ENCODE measurements at places on chromosomes 3 and 15. TPM values are rescaled to one million over a fixed set of nuclear protein-coding genes. Genes with fewer than 3 reads are reported as not detected.

The SLC22A14 gene
- not detected for total RNA-seq

The UPK1B gene
- total RNA-seq = 0.30 TPM

The PSTPIP1 gene
- not detected for total RNA-seq

The BOC gene
- total RNA-seq = 107 TPM

The TMEM207 gene
- total RNA-seq = not detected

DNA sequence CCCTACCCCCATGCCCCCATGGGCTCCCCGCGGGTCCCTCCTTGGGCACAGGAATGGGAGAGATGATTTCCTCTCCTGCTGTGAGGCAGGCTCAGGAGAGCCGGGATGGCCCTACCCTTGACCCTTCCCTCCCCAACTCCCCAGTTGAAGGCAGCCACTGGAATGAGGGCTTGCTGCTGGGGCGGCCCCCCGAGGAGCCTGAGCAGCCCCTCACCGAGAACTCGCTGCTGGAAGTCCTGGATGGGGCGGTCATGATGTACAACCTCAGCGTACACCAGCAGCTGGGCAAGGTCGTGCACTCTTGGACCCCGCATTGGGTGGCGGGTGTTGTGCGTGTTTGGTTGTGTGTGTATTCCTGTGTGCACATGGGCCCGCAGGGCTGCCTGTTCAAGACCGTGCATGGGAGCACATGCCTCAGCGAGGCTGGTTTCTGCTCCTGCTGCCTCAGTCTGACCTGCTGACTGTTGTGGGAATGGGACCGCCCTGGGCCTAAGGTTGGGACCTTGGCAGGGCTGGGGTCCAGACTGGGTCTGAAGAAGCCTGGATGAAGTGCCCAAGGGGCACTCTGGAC is 14.0 kb downstream of the AMIGO3 start:
- no peaks in the 10 kb centered on the region for H3K36me3 ChIP-seq
- H3K4me1 ChIP-seq = no peaks in the 10 kb centered on the region
- no peak overlapping the region for H3K4me3 ChIP-seq
- no peak for DNase-seq
- no peak overlapping the region for H3K27ac ChIP-seq

GRCh38 chr3:120451272-120451761 is 525 bp upstream of the FSTL1 start:
- H3K36me3 ChIP-seq = no peaks in the 10 kb centered on the region
- no peaks in the 10 kb centered on the region for H3K4me1 ChIP-seq
- DNase-seq = no peak
- no peaks in the 10 kb centered on the region for H3K27me3 ChIP-seq
- H3K4me3 ChIP-seq = peak overlapping the region; percentile 72

- peak overlapping the region; percentile 88 for H3K27ac ChIP-seq
- no peaks in the 10 kb centered on the region for H3K36me3 ChIP-seq
- DNase-seq = no peak
- no peaks in the 10 kb centered on the region for H3K27me3 ChIP-seq
- H3K4me3 ChIP-seq = peak overlapping the region; percentile 82
These were observed 47.8 kb downstream of the OIP5 start for GRCh38 chr15:41284427-41285177.

GRCh38 chr3:146546366-146546965 is 2.1 kb upstream of the PLSCR1 start:
- no peak for DNase-seq
- H3K27ac ChIP-seq = no peak overlapping the region
- H3K27me3 ChIP-seq = no peaks in the 10 kb centered on the region

- DNase-seq = no peak
- no peak overlapping the region for H3K4me3 ChIP-seq
- H3K36me3 ChIP-seq = no peaks in the 10 kb centered on the region
- H3K27me3 ChIP-seq = no peaks in the 10 kb centered on the region
- H3K27ac ChIP-seq = peak overlapping the region; percentile 37
These were observed 34.4 kb downstream of the TNK2 start for GRCh38 chr3:195873971-195874370.

GRCh38 chr3:170721563-170721962 is 135.7 kb upstream of the SLC7A14 start:
- no peak overlapping the region for H3K4me3 ChIP-seq
- DNase-seq = no peak
- H3K36me3 ChIP-seq = no peaks in the 10 kb centered on the region
- H3K27me3 ChIP-seq = no peaks in the 10 kb centered on the region

DNA sequence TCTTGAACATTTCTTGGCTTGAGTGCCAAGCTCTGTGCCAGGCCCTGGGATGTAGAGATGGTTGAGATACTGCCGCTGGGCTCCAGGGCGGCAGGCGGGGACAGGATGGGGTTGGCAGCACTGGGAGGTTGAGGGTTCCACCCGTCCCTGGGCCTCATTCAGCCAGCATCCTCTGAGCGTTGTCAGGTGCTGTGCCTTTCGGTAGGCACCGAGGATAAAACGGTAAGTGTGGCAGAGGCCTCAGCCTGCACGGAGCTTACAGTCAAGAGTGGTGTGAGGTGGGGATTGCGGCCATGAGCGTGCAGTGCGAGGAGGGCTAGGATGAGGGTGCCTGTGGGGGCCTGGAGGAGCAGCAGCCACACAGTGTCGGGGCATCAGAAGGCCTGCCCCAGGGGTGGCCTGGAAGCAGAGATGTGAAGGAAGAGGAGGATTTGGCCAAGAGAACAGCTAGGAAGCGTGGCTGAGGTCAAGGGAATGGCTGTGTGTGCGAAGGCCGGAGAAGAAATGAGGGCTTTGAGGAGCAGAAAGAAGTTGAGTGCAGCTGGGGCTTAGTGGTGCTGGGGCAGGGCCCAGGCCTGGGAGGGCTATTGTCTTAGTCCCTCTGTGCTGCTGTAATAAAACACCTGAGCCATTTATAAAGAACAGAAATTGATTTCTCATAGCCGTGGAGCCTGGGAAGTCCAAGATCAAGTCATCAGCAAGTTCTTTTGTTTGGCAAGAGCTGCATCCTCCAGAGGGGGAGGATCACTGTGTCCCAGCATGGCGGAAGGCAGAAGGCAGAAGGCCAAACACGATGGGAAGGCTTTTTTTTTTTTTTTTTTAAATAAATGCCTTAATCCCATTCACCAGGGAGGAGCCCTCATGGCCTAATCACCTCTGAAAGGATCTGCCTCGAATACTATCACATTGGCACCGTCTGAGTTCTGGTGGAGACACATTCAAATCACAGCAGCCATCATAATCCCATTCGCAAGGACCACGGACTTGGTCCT is 22.7 kb downstream of the CORO2B start:
- H3K4me1 ChIP-seq = no peaks in the 10 kb centered on the region
- no peak for DNase-seq
- no peak overlapping the region for H3K4me3 ChIP-seq
- H3K27ac ChIP-seq = peak overlapping the region; percentile 43
- H3K36me3 ChIP-seq = no peaks in the 10 kb centered on the region

DNA sequence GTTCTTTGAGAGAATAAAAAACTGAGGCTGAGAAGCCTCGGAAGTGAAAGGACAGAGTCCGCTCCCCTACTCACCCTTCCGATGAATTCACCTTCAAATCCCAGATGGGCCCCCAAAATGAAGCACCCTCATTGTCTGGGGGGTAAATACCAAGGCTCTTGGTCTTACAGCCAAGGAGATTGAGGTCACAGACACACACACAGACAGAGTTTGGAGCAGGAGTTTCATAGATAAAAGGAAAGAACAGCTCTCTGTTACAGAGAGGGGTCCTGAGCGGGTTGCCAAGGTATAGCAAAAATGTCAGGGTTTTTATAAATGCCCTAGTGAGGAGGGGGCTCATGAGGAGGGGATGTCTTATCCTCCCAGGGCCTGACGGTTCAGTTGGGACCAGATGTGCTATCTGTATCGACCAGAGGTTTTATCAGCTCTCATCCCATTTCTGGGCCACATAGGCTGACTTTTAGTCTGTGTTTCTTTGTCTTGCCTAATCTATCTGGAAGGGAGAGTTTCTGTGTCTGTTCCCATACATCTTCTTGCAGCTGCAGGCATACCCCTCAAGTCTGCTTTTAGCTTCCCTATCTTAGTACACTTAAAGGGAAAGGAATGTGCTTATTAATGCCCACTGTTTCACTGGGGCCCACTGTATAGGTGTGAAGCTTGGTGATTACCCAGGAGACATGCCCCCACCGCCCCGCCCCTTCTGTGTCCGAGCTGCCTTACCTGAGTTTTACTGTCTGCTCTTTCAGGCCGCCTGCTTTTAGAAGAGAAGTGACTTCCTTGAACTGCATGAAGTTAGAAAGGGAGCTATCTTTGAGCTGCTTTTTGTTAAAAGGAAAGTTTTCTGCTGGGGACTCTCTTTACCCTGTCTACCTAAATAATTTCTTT is 66.8 kb upstream of the ATP11B start:
- H3K27ac ChIP-seq = no peak overlapping the region
- H3K4me3 ChIP-seq = no peak overlapping the region
- no peak for DNase-seq
- H3K36me3 ChIP-seq = no peaks in the 10 kb centered on the region

- no peaks in the 10 kb centered on the region for H3K27me3 ChIP-seq
- no peak for DNase-seq
- no peak overlapping the region for H3K27ac ChIP-seq
- H3K36me3 ChIP-seq = no peaks in the 10 kb centered on the region
These were observed 129.2 kb upstream of the SKOR1 start for GRCh38 chr15:67696087-67696486.

- H3K4me3 ChIP-seq = no peak overlapping the region
- H3K27me3 ChIP-seq = no peaks in the 10 kb centered on the region
- no peaks in the 10 kb centered on the region for H3K36me3 ChIP-seq
- no peak overlapping the region for H3K27ac ChIP-seq
These were observed 552.9 kb upstream of the KCNMB2 start for GRCh38 chr3:177983320-177983719.

All from uterus (tissue), 4 donors.